ENCODE measurements at places on chromosomes 7 and 10.

GRCh38 chr7:155521007-155521742 lies 25.2 kb downstream of the CNPY1 start:
- no peak for DNase-seq

DNA sequence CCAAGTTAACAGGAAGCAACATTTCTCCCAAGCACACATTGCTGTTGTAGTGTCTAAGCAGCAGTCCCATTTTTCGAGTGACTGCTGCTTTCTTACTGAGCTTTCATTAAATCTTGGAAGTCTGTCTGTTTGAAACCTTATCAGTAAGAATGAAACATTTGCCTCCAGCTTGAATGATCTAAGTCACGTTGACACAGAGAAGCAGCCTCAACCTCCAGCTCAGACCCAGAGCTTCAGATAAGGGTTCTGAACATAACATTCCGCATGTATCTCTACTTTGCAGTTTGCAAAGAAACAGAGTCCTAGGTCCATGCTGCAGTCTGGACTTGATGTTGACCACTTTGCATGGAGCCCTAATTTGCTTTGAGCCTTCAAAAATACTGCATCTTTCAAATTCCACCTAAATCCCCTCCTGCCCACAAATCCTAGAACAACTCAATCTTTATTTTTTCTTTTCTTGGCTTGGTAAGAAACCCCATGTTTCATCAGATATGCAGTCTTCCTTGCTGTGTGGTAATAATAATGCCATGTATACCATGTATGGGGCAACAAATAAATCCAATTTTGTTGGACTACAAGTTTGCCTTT lies 698.7 kb upstream of the IGFBP3 start:
- no peak for DNase-seq

GRCh38 chr10:24707445-24707844 lies 16.2 kb downstream of the ARHGAP21 start:
- no peak for DNase-seq

GRCh38 chr7:50332241-50333165 lies 28.0 kb downstream of the IKZF1 start:
- no peak for DNase-seq

DNA sequence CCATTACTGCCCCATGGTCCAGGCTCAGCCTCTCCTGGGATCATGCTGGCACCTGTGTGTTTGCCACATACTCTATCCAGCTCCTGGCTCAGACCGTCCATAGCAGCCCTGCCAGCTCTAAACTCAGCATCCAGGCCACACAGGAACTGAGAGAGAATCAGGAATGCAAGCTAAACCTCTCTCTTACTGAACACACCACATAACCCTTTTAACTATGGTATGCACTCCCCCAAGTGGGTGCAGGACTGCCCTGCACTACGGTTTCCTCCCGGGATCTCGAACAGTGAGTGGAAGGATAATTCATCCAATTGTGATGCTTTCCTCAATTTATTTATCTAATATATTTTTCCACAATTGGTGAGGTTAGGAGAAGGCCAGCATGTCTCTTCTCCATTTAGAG lies 17.1 kb upstream of the ZNF800 start:
- DNase-seq: no peak

Data from activated naive CD4-positive, alpha-beta T cell treated with anti-CD3 and anti-CD28 coated beads, Interleukin-2, amount 50 U/mL, for 72 hours (primary cell).